ENCODE measurements at places on chromosomes 7 and 10. TPM values are rescaled to one million over a fixed set of nuclear protein-coding genes. Genes with fewer than 3 reads are reported as not detected.

The AGR3 gene
- total RNA-seq = not detected

The ANXA8L1 gene
- 12.5 TPM for total RNA-seq

DNA sequence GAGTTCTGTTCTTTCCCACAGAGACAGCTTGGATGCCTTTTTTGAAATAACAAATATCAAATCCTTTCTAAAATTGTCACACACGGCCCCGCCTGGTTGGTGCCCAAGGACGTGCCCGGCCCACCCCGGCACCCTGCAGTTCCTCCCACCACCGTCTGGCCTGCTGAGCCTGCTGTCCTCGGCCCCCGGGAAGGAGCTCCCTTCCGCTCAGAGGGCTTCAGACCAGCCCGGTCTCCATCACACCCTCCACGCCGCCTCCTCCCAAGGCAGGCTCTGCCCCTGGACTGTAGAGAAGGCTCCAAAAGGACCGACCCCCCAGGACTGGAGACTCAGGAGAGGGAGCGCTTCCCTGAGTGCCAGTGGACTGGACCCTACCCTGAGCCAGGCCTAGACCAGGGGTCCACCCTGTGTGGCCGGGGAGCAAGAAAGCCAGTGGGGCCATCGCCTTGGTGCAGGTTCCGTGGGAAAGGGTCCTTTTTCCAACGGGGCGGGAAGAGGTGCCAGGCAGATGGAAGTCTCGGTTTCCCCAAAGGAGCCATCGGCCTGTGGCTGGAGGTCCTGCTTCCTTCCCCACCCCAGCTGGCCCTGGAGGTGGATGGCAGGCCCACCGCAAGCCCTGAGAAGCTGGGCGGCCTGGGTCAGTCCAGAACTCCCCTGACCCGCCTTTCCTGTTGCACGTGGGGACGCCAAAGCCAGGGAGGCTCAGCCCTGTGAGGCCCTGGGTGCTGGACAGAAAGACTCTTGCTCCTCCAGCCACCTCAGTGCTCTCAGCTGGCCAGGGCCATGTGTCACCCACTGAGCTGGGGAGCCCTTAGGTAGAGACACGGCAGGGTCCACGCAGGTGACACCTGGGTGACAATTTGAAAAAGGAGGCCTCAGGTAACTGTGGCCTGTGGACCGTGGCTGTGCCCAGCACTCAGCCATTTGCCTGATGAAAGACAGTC, 69.8 kb downstream of the PWWP2B start:
- no peak for DNase-seq

DNA sequence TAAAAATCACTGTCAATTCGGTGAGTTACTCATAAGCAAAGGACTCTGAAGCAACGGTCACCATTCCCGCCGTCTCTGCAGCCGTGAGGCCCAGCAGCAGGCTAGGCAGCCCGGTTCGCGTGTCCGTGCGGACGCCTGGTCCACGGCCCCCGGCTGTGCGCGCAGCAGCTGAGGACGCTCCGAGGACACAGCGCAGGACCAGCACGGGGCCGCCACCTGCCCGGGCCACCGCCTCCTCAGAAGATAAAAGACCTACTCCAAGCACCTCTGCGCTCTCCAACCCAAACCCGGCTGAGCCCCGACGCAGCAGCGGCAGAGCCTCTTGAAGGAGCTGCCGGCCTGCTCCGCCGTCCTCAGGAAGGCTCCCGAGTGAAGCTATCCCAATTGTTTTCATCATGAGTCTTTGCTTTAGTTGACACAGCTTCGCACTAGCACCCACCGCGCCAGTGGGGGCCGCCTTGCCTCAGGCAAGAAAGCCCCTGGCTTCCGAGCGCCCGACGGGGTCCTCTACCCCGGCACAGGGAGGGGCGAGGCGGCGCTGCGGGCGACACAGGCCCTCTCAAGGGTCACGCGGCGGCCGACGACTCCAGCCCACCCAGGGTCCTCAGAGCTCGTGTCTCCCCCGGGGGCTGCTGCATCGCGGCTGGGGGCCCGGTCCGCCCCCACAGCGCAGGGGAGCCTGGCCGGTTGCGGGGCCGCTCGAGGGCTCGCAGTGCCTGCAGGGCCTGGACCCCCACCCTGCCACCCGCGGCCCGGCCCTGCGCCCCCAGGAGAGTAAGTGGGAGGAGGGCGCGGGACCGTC, 16.9 kb upstream of the GPR146 start:
- DNase-seq = peak; percentile 60
